ENCODE measurements at places on chromosomes 5 and 9.
A peak's percentile ranks its signal among the peaks of the same experiment; 100 is the strongest.

GRCh38 chr9:133787754-133788025 is 49.5 kb upstream of the SARDH start:
- no peak for DNase-seq

GRCh38 chr5:80481019-80481893 is 6.6 kb upstream of the FAM151B start:
- DNase-seq = peak; percentile 7

DNA sequence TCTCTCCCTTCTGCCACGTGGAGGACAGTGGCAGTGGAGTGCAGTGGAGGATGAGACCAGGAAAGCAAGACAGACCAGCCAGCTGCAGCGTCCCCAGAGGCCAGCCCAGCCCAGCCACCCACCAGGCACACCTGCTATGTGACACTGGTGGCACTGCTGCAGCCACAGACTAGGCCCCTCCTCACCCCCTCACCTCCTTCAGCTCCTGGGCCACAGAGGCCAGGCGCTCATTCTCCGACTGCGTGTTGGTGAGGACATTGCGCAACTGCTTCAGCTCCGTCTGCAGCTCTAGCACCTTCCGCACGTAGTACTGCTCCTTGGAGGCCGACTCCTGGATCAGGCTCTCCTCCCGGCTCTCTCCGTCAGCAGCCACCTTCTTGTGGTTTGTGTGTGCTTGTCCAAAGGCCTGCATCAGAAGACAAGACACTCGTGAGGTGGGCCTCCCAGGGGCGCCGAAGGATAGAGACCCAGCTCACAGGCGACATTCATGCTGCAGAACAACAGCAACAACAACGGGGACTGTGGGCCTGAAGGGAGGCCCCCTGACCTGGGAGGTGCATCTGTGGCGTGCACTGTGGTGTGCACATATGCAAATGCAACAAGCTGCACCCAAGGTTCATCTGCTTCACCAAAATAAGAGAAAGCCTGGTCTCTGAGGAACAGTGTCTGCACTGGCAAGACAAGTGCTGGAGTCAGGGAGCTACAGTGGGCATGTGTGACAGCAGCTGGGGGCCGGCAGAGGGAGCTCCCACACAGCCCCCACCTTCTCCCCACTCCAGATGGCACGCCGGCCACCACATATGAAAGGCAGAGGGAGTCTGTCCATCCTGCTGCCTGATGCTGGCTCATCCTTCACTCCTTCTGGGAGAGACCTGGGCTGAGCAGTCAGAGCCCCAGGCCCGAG is 35.5 kb downstream of the BICD2 start:
- DNase-seq = no peak

DNA sequence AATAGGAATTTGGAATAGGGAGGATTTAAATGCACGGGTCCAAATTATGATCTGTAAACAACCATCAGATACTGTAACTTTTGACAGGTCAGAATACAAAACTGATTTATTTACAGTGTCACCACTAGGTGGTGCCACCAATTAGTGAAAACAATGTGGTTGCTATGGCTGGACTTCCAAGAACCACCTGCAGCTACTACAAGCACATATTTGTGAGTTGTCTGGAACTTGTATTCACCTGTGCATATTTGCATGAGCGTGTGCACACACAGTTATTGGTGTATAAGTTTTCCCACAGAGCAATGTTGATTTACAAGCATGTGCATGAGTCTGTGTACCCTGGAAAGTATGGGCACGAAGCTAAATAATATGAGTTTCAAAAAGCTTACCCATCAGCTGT is 3.0 kb upstream of the HRCT1 start:
- DNase-seq = peak; percentile 12

GRCh38 chr9:35070823-35071813 is 1.3 kb downstream of the VCP start:
- DNase-seq = no peak

Measured in stimulated activated CD8-positive, alpha-beta memory T cell treated with anti-CD3 and anti-CD28 coated beads, Interleukin-12 subunit alpha, Interleukin-12 subunit beta, amount 100 ng/mL, for 1 hour (primary cell).